ENCODE measurements at places on chromosomes 7 and 10.

DNA sequence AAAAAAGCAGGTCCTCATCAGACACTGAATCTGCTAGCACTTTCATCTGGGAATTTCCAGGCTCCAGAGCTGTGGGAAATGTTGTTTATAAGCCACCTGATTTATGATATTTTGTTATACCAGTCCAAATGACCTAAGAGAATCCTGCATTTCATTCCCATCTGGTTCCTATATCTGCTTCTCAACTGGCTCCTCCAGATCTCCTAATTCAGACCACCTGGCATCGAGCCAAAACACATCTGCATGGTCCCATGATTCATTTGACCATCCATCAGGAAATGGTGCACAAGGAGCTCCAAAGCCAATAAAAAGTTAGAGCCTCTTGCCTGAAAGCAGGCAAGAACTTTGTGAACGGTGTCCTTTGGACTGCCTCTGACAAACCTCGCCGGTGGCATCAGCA, 108.9 kb downstream of the IPMK start:
- no peak for DNase-seq
- no peaks in the 10 kb centered on the region for H3K27me3 ChIP-seq
- H3K27ac ChIP-seq = no peak overlapping the region
- H3K4me1 ChIP-seq = no peaks in the 10 kb centered on the region
- H3K36me3 ChIP-seq = no peaks in the 10 kb centered on the region
- H3K4me3 ChIP-seq = no peak overlapping the region

GRCh38 chr10:59913547-59914237, 7.3 kb upstream of the CCDC6 start:
- no peak for DNase-seq
- H3K27me3 ChIP-seq = no peaks in the 10 kb centered on the region
- H3K27ac ChIP-seq = no peak overlapping the region
- H3K36me3 ChIP-seq = no peaks in the 10 kb centered on the region

DNA sequence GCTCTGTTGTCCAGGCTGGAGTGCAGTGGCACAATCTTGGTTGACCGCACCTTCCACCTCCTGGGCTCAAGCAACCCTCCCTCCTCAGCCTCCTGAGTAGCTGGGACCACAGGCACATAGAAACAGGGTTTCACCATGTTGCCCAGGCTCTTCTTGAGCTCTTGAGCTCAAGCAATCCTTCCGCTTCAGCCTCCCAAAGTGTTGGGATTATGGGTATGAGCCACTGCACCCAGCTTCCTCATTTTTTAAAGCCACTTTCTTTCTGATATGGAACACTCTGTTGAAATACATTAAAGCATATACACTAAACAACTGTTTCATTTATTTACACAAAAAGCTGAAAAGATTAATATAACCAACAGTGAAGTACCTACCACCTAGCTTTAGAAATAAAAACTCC, 117.2 kb downstream of the CLEC2L start:
- no peaks in the 10 kb centered on the region for H3K36me3 ChIP-seq
- H3K4me3 ChIP-seq = no peak overlapping the region
- DNase-seq = no peak
- no peaks in the 10 kb centered on the region for H3K27me3 ChIP-seq

- no peak overlapping the region for H3K4me3 ChIP-seq
- DNase-seq = no peak
- no peaks in the 10 kb centered on the region for H3K27me3 ChIP-seq
- H3K4me1 ChIP-seq = 0 out of 2 replicates have a peak, but pooled peaks cover 4% of the 10 kb centered on the region
- H3K36me3 ChIP-seq = 0 out of 2 replicates have a peak, but pooled peaks cover 4% of the 10 kb centered on the region
- no peak overlapping the region for H3K27ac ChIP-seq
Measured at GRCh38 chr7:137919987-137920386, 73.2 kb upstream of the DGKI start.

DNA sequence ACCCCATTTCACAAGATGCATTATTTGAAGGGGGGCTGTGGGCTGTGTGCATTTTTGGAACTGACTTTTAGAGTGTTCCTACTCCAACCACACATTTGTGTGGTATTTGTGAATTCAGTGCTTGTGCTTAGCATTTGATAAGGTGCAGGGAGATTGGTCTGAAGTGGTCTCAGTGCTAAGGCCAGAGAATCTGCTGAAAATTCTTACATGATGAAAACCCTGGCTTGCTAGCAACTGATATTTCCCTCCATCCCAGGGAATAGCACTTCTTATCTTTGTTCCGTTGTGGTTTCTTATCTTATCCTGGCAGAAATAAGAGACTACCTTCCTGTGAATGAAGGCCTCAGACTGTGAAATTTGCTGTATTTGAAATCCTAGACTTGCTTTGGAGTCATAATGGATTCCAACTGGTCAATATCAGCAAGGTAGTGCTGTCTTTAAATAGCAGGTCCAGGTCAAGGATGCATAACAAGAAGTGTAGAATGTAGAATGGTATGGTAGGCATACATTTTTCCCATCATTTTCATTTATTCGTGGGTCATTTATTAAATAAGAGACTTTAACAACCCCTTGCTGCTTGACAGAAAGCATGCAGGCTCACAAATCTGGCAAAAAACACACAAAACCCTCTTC, 986.9 kb downstream of the REEP3 start:
- no peaks in the 10 kb centered on the region for H3K27me3 ChIP-seq
- H3K4me1 ChIP-seq = no peaks in the 10 kb centered on the region
- H3K36me3 ChIP-seq = no peaks in the 10 kb centered on the region
- no peak for DNase-seq
- no peak overlapping the region for H3K4me3 ChIP-seq

DNA sequence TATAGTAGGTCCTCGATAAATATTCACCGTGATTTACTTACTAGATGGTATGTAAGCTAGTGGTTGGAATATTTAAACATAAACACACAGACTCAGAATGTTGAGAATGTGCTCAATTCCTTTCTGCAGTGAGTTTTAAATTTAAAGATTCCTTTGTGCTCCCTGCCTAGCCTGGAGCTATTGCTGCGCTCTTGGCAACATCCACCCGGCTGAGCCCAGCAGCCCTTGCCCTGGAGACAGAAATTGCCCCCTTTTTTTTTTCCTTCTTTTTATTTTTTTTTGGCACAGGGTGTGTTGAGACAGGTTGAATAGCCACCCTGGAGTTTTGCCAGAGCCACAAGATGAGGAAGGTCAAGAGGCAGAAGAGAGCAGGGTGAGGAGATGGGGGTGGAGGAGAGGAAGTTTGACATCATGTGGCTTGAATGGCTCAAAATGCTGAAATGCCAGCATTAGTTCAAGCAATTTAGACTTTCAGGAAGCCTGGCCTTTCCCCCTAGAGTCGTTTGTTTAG, 180.8 kb downstream of the PRKCQ start:
- no peaks in the 10 kb centered on the region for H3K36me3 ChIP-seq
- H3K4me1 ChIP-seq = peaks cover 32% of the 10 kb centered on the region
- H3K4me3 ChIP-seq = no peak overlapping the region
- peak overlapping the region; percentile 47 for H3K27ac ChIP-seq
- no peaks in the 10 kb centered on the region for H3K27me3 ChIP-seq

GRCh38 chr10:77592510-77592909, 45.1 kb downstream of the KCNMA1 start:
- no peaks in the 10 kb centered on the region for H3K36me3 ChIP-seq
- H3K4me3 ChIP-seq = no peak overlapping the region
- peak overlapping the region; percentile 77 for H3K27ac ChIP-seq
- no peak for DNase-seq
- H3K4me1 ChIP-seq = peaks cover 40% of the 10 kb centered on the region

DNA sequence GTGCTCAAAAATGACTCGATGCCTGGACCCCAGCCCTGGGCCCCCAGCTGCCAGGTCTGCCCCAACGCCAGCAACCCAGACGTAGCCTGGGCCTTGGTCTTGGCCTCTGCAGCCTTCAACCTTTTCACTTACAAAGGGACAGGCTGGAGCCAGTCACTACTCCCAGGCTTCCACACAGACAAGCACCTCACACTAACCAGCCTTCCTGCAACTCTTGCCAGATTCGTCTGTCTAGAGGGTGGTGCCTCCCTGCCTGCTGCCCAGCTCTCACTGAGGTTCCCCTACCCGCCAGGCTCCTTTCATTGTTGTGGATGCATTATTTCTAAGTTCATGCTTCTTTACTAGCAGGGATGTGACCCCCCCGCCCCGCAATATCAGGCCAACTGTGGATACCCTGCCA, 56.3 kb downstream of the NUDCD3 start:
- 0 out of 2 replicates have a peak, but pooled peaks cover 1% of the 10 kb centered on the region for H3K36me3 ChIP-seq
- H3K27me3 ChIP-seq = no peaks in the 10 kb centered on the region
- DNase-seq = peak; percentile 28
- no peak overlapping the region for H3K4me3 ChIP-seq
- H3K4me1 ChIP-seq = no peaks in the 10 kb centered on the region

DNA sequence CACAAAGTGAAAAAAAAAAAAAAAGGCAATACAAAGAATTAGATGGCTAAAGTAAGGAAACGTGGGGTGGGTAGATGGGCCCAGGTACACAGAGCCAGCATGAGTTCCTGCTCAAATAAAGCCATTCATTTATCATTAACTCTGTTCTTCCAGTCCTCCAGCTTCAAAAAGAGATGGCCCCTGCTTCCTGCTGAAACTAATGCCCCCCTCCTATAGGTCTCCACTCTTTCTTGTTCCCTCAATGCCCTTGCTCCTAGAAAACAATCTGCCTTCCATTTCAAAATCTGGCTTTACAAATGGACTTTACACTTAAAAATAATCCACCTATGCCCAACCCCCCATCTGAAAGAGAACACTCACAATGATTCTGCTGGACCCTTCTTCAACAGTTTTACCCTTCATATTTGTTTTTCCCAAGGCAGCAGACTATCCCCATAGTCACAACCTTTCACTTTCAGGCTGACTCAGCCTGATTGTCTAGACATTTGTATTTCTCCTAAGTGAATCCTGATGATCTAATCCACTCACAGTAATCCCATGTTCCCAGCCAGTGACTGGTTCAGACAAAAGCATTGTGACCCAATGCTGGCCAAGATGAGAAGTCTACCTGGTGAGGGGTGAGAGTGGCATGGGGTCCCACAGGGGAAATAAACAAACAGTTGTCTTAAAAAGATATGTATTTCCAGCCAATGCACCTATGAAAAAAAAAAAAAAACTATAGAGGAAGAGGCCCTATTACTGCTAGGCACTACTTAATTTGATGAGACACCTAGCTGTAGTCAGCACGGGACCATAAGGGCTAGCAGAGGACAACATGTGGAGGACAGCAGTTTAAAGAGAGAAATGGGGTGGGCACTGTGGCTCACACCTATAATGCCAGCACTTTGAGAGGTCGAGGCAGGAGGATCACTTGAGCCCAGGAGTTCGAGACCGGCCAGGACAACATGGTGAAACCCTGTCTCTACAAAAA, 74.6 kb upstream of the GRID1 start:
- no peaks in the 10 kb centered on the region for H3K4me1 ChIP-seq
- no peak overlapping the region for H3K27ac ChIP-seq
- DNase-seq = no peak
- H3K36me3 ChIP-seq = no peaks in the 10 kb centered on the region

- H3K36me3 ChIP-seq = no peaks in the 10 kb centered on the region
- H3K27me3 ChIP-seq = no peaks in the 10 kb centered on the region
- H3K4me1 ChIP-seq = no peaks in the 10 kb centered on the region
- no peak overlapping the region for H3K27ac ChIP-seq
- no peak for DNase-seq
Measured at GRCh38 chr7:99155211-99155610, 11.3 kb upstream of the SMURF1 start.

GRCh38 chr7:85074016-85074415, 112.8 kb downstream of the SEMA3D start:
- H3K27ac ChIP-seq = no peak overlapping the region

DNA sequence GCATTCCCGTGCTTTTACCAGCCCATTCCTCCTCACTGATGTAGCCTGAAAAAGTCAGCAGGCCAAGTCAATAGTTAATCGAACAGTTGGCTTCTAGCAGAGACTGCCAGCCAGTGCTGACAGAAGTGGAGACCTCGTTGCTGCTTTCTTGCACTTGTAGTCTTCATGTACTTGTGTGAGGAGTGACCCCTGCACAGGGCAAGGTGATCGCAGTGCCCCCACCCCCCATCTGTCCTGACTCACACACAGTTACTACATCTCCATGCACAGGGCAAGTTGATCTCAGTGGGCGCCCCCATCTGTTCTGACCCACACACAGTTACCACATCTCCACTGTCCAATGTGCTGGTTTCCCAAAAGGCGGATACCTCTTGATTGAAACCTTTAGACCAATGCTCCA, 34.2 kb downstream of the C10orf71 start:
- H3K36me3 ChIP-seq = no peaks in the 10 kb centered on the region
- DNase-seq = no peak
- no peak overlapping the region for H3K4me3 ChIP-seq

- no peak overlapping the region for H3K27ac ChIP-seq
- H3K27me3 ChIP-seq = peaks cover 39% of the 10 kb centered on the region
- H3K4me3 ChIP-seq = no peak overlapping the region
Measured at GRCh38 chr10:133180965-133181639, 21.1 kb downstream of the KNDC1 start.

DNA sequence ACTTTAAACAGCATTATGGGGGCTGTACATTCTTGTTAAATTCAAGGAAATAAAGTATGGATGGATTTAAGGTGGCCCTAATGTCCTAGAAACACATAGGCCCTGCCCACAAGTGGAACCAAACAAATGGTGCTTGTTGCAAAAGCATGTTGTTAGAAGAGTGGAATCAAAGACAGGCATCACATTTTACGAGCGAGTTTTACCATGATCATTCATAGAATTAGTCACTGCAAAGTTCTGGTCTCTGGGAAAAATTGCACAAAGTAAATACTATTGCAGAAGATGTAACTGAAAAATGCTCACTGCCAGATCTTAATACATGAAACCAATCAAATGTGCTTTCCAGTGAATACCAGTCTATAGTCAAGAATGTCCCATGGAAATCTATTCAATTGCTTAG, 677.1 kb downstream of the PARD3 start:
- no peaks in the 10 kb centered on the region for H3K36me3 ChIP-seq
- H3K4me3 ChIP-seq = no peak overlapping the region
- no peaks in the 10 kb centered on the region for H3K4me1 ChIP-seq
- DNase-seq = no peak
- no peak overlapping the region for H3K27ac ChIP-seq
- H3K27me3 ChIP-seq = no peaks in the 10 kb centered on the region

- H3K4me3 ChIP-seq = no peak overlapping the region
- DNase-seq = no peak
- no peaks in the 10 kb centered on the region for H3K36me3 ChIP-seq
- H3K27ac ChIP-seq = no peak overlapping the region
- H3K4me1 ChIP-seq = no peaks in the 10 kb centered on the region
- H3K27me3 ChIP-seq = peaks cover 11% of the 10 kb centered on the region
Measured at GRCh38 chr10:48895803-48896195, 43.8 kb downstream of the LRRC18 start.

GRCh38 chr10:26437637-26438461, at the start of gene APBB1IP:
APBB1IP (plus strand) TSS chr10:26438341; CDS start chr10:26492327, 53,986 bp downstream.
- H3K27ac ChIP-seq = no peak within 1 kb of the TSS
- H3K4me3 ChIP-seq = no peak within 1 kb of the TSS
- DNase-seq = no peak
- no peaks in the 10 kb centered on the region for H3K36me3 ChIP-seq

GRCh38 chr7:100670074-100670473, 3.5 kb upstream of the GNB2 start:
- H3K27me3 ChIP-seq = no peaks in the 10 kb centered on the region
- no peaks in the 10 kb centered on the region for H3K36me3 ChIP-seq
- H3K27ac ChIP-seq = no peak overlapping the region
- H3K4me3 ChIP-seq = no peak overlapping the region
